ENCODE measurements at places on chromosomes 1 and 21.

GRCh38 chr1:193355178-193355577 lies 168.8 kb upstream of the B3GALT2 start:
- peak; percentile 43 for DNase-seq

- no peak for DNase-seq
These were observed 235.5 kb downstream of the KCNH1 start for GRCh38 chr1:210898473-210898872.

DNA sequence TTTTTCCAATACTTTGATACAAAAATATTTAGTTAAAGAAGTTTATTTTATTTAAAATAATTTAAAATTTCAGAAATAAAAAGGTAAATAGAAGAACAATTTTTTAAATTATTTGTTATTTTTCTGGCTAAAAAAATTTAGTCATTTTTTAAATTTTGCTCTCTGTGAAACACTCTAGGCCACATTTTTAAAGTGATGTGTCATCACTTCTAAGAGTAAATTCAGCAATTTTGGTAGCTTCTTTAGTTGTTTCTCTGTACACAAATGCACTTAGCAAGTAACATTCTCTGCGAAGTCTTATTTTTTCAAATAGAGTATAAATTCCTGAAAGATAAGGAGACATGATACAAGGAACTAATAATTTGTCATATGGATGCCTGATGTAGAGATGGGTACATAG lies 760.0 kb upstream of the PRMT6 start:
- no peak for DNase-seq

DNA sequence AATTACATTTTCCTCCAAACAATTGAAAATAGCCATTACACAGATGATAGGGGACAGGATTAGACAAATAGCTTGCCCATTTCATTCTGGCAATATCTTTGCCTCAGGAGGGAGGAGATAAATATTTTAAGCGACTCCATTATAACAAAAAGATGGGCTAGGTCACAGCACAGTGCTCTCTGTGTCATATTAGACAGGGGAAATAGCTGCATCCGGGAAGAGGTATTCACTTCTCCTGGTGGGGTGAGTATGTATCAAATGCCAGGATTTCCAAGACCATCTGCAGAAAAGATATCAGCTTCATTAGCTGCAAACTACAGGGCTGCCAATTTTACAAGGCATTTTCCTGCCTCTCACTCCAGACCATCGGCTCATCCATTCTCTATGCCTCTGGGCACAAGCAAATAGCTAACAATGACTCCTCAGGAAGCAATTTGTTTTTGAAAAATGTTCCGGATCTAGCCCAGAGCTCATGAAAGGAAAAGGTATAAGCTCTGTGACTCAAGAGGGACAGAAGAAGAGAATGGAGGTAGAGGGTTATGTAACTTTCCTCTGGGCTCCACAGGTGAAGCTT lies 41.9 kb upstream of the ANGPTL7 start:
- no peak for DNase-seq

DNA sequence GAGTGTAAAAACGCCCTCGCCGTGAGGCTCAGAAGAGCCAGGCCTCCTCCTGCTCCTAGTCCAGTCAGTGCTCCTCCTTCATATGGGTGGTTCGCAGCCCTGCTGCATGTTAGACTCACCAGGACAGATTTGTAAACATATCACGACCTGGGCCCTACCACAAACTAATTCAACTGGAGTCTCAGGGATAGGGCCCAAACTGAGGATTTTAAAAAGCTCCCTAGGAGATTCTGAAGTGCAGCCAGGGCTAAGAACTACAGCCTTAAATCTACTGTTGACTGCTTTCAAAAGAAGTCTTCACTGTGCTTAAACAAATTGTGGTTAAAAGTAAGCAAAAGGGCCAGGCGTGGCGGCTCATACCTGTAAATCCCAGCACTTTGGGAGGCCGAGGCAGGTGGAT lies 57.0 kb downstream of the CAMTA1 start:
- no peak for DNase-seq

- DNase-seq, result no peak
These were observed 369.7 kb downstream of the PTBP2 start for GRCh38 chr1:97091263-97091662.

DNA sequence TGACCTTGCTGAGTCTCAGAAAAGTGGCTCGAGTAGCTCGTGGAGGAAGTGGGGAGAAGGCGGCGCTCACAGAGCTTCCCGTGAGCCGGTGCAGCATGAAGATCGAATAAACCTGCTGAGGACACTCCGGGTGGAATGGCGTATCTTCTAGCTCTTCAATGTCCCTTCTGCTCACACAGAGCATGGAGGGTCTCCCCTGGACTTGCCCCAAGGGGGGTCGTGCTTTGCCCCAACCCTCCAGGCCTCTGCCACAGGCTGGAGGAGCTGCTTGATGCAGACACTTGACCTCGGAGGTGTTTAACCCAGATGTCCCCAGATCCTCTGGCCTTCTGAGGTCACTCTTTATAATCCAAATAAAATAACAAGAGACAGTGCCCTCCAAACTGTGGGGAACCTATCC lies 2.2 kb upstream of the KRTAP10-12 start:
- DNase-seq, result no peak

DNA sequence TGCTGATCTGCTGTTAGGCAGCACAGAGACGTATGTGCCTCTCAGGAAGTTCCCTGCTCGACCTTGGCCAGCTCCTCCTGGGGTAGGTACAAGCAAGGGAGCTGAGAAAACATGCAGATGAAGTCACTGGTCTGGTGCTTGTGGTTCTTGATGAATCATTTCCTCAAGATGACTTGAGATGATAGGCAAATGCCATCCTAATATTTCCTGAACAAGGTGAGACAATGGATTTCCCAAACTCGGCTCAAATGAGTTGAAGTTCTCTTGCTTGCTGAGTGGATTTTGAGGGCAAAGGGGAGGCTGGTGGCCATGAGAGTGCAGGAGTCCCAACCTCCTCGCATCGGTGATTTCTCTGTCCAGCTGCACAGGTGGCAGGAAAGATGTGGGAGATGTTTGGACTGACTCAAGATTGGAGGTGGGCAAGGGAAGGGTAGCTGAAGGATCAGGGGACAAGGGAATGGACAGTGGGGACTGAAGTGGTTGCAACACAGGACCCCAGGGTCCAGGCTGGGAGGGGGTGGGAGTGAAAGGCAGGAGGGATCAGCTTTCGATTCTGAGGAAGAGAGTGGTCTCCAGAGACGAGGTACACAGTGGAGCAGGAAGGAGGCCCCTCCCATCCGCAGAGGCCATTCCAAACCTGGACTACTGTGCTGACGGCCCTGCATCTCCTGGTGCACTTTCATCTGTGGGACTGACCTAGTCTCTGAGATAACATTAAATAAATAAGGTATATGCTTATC lies 63.9 kb downstream of the CAPN2 start:
- DNase-seq, result no peak

GRCh38 chr1:192940658-192941057 lies 118.5 kb downstream of the UCHL5 start:
- no peak for DNase-seq

GRCh38 chr1:221801773-221802516 lies 60.1 kb upstream of the DUSP10 start:
- no peak for DNase-seq

DNA sequence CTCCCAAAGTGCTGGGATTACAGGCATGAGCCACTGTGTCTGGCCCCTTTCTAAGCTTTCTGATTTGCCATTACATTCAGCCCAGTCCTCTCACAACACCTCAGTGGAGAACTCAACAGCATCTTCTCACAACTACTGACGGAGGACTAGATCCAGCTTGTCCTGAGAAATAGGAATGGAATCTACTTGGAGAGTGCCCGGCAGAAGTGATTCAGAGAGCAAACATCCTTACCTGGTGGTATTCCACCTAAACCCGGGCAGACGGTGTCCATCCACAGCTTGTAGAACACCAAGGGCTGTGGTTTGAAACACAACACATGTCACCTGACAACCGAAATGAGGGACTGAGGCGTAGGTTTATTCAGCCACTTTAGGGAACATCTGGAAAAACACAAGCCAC lies 28.8 kb upstream of the CCSAP start:
- no peak for DNase-seq

GRCh38 chr1:155070721-155071569 lies 7.4 kb downstream of the EFNA4 start:
- DNase-seq, result peak; percentile 90

GRCh38 chr1:21933397-21934248 lies 3.5 kb downstream of the HSPG2 start:
- no peak for DNase-seq

DNA sequence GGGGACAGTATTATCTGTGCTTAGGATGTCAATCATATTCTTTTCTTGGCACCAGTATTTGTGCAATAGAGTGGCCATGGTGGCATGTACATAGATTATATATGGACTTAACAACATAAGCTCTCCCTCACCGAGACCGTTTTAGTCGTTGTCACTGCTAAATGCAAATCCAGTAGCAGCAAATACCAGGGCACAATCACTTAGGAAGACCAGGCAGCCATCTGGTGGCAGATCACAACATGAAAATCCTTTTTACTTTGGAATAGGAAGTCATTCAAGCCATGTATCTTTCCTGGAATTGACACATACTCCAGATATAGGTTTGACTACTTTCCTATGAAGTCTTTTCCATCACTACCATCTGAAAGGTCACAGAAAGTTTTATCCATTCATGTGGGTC lies 53.2 kb upstream of the C1orf87 start:
- no peak for DNase-seq

GRCh38 chr1:52168373-52169080 lies 26.6 kb downstream of the ZFYVE9 start:
- no peak for DNase-seq

- no peak for DNase-seq
These were observed 1.5 kb downstream of the ZSCAN20 start for GRCh38 chr1:33473900-33474299.

- DNase-seq, result no peak
These were observed 8.0 kb downstream of the LAMC2 start for GRCh38 chr1:183193963-183194525.

DNA sequence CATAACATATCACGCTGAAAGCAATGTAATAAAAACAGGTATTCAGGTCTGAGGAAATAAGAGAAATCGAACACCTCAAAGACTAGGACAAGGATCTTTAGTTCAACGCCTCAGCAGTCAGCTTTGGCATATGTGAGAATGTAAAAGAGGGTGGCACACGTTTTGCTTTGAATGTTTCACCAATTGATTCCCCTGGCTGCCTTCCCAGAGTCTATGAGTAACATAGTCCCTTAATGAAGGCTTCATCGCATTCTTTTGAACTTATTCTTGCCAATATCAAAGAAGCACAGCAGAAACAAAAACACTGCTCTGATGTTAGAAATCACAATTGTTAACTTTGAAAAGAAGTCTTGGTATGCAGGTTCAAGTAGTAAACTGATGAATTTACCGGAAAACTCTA lies 764.8 kb downstream of the ADGRL2 start:
- no peak for DNase-seq

DNA sequence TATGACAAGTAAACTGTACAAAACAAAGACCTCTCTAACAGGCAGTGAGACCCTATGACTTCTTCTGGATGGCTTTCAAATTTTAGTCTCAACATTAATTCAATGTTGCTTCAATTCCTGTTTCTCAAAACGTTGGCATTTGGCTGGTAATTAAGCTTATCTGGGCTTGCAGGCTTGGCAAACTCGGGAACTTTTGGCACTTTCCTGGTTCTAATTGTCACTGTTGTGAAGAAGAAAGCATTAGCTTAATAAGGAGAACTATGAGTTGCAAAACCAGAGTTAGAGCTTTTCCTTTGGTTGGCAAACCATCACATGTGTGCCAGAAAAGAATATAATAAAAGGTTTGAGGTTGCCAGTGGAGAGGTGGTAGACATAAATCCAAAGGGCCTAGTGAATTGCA lies 698.3 kb downstream of the LRRIQ3 start:
- no peak for DNase-seq

DNA sequence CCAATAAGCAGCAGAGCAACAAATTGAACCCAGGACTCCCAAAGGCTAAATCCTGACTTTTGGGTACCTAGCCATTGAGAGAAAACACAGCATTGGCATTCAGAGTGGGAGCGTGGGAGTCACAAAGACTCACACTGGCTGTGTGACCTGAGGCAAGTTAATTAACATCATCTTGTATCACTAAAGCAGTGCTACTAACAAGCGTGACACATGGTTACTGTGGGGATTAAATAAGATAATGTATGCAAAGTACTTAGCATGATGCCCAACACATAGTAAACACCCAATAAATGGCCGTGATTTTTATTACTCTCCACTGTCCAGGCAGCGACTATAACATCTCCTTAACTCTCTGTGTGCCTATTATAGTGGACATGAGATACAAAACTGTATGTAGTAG lies 73.3 kb downstream of the CD34 start:
- DNase-seq, result no peak

- no peak for DNase-seq
These were observed 1052.8 kb downstream of the BRINP3 start for GRCh38 chr1:189424746-189425331.

DNA sequence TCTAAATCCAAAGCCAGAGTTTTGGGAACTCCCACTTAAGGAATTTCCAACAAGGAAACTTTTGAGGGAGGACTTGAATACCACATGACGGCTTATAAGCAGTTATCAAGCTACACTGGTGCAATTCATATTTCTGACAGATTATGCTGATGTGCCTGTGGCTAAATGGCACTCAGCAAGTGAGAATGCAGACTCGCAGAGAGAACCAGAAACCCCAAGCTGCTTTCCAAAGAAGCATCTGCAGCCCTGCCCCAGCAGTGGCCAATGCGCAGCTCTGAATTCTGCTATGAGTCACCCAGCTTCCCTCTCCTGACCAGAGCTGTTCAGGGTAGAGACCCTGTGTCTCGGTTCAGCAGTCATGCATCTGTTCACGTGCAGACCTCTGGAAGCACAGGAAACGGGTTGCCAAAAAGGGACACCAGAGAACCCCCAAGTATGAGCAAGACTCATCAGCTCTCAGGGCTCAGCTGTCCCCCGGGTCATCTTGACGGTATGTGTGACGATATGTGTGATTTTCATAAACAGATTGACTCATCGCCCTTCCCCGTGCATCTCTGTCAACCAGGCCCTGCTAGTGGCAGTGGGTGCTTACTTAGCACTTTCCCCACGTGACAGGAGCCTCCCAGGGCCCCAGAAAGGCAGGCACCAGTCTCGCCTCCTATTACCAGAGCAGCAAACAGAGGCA lies 76.3 kb downstream of the ITPKB start:
- DNase-seq, result no peak

- DNase-seq, result no peak
These were observed 43.6 kb downstream of the ACP6 start for GRCh38 chr1:147626739-147627138.

DNA sequence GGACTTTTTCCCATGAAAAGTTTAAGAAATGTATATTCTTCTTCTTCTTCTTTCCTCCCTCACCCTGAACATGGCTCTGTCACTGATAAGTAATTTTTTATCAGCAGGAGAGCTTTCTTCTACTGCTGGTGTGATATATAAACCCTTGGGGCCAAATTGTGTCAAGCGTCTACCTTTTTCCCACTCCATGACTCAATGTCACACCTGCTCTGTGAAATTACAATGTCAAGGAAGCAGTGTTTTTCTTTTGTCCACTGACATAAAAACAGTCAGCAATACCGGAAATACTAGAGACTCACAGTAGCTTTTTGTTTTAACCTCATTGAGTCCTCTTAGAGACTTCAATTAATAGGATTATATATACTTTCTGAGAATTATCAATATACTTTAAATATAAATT lies 416.2 kb upstream of the ADGRL4 start:
- DNase-seq, result no peak

GRCh38 chr21:42561762-42562650 lies 48.4 kb downstream of the SLC37A1 start:
- DNase-seq, result no peak

All from HuH-7 (cell line).